ENCODE measurements at places on chromosomes 6 and 20.

DNA sequence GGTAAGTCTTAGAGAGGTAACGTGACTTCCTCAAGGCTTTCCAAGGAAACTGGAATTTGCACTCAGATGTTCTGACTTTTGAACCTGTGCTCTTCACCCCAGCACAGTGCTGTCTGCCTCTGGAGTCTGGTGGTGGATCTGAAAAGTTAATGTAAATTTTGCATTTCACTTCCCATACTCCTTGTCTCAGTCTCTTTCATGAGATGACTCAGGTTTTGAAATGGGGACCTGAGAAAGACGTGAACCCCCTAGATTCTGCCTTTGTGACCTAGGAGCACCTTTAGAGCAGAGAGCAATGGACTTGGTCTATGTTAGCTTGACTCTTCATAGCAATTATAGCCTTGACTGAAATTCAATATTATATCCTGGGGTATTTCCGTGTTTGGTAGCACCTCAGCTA is 223.0 kb downstream of the QKI start:
- DNase-seq, result no peak

DNA sequence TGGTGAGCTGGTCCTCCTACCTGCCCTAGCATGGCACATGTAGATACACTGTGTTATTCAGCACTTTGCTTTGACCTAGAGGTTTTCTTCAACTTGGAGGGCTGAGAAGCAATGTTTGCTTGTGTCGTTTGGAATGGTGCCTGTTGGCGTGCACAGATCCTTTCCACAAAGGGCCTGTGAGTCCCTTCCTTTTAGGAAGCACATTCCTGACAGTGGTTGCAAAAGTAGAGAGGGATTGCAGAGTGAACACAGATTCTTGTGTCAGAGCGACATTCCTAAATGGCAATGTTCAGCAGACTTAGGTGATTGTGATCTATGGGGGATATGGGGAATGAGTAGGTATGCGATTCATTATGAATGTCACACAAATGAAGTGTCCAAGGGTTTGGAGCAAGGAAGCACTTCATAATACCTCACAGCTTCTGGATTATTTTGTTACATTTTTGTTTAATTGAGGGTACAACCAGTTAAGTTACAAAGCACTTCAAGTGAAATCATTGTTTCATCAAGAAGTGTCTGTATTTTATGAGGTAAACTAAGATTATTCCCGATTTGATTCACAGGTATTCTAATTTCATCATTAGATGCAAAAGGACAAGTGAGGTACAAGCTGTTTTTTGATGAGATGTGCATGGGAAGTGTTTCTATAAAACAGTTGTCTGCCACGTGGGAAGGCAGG is 713 bp upstream of the RNF144B start:
- no peak for DNase-seq

DNA sequence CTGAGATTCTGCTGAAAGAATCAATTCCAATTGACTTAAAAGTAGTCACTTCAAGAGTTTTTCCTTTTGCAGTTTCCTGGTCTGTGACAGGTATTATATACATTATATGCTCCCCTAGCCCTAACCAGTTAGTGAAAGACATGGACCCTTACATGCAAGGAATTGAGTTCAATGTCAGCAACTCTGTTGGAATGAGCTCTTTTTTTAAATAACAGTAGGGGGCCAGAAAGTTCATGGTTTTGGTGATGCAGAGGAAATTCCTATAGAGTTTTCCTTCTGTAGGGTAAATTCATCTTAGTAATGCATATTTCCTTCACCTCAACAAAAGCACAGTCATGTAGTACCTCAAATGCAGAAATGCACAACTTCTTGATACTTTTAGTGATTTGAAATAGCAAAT is 172.2 kb downstream of the KIF6 start:
- no peak for DNase-seq

DNA sequence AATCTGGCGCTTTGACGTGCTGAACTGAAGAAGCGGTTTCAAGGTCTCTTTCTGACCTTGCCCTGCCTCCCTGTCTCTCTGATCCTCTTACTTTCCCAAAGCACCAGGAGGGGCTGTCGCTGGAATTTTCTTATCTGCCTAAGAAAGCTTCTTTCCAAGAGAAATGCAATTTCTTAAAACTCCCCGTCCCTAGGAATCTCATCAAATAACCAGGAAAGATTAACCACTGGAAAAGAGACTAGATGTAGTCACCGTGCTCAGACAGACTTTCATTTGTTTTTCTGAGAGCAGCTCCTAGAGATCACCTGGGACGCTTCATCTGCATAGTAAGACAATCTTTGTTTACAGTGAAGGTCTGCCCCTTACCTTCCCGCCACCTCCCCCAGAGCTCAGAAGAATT is 38.6 kb downstream of the PDYN start:
- DNase-seq, result no peak

- DNase-seq, result no peak
These were observed 45.8 kb upstream of the CLIC5 start for GRCh38 chr6:46061497-46061896.

DNA sequence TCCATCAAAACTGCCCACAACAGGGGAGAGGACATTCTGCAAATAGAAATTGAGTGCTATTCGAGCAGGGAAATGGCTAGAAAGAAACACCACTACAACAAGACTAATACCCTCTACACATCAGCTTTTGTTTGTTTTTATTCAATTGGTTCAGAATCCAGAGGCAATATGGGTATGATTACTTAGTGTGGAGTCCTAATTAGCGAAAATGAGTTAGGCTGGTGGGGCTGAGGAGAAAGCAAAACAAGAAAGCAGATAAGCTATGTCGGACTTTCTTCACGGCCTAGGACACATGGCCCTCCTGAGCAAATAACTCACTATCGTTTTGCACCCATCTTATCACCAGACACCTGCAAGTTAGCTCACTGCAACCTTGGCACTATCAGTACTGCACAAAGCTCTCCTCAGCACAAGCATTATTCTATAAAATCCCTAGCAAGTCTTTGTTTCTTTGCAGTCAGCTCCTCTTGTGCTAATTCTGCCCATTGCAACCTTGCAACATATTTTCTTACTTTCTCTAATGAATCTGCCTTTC is 31.3 kb upstream of the SH3BGRL2 start:
- no peak for DNase-seq

All from SHP77 treated with DMSO at 0.1 percent for 48 hours (cell line).